ENCODE measurements at places on chromosomes 4 and X.

- no peak for DNase-seq
These were observed 324.6 kb downstream of the MID1IP1 start for GRCh38 chrX:39125834-39126233.

DNA sequence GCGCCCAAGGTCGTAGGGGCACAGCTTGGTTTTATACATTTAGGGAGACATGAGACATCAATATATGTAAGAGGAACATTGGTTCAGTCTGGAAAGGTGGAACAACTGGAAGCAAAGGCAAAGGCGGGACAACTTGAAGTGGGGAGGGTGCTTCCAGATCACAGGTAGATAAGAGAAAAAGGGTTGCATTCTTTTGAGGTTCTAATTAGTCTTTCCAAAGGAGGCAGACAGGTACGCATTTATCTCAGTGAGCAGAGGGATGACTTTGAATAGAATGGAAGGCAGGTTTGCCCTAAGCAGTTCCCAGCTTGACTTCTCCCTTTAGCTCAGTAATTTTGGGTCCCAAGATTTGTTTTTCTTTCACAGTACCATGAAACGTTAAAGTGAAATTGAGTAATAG is 223.2 kb downstream of the FAM47A start:
- DNase-seq: no peak

DNA sequence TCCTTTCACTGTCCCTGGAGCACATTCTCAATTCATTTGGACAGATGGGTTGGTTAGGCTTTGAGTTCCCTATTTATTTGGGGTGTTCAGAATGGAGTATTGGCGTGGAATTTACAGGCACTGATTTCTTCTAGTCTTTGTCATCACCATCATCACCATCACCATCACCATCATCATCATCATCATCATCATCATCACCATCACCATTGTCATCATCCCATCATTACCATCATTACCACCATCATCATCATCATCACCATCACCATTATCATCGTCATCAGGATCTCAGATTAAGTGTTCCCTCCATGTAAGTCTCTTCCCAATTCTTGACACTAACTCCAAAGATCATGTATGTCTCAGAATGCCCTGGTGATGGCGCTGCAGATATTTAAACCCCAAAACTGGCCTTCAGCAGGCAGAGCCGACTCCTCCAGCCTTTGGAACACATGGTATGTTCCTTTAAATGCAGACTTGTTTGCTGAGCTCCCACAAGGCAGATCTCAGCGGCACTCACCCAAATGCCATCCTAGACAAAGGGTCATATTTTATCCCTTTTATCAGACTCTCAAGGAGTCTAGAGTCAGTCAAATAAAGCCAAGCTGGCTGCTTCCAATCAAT is 19.8 kb upstream of the FAM9A start:
- DNase-seq: no peak

DNA sequence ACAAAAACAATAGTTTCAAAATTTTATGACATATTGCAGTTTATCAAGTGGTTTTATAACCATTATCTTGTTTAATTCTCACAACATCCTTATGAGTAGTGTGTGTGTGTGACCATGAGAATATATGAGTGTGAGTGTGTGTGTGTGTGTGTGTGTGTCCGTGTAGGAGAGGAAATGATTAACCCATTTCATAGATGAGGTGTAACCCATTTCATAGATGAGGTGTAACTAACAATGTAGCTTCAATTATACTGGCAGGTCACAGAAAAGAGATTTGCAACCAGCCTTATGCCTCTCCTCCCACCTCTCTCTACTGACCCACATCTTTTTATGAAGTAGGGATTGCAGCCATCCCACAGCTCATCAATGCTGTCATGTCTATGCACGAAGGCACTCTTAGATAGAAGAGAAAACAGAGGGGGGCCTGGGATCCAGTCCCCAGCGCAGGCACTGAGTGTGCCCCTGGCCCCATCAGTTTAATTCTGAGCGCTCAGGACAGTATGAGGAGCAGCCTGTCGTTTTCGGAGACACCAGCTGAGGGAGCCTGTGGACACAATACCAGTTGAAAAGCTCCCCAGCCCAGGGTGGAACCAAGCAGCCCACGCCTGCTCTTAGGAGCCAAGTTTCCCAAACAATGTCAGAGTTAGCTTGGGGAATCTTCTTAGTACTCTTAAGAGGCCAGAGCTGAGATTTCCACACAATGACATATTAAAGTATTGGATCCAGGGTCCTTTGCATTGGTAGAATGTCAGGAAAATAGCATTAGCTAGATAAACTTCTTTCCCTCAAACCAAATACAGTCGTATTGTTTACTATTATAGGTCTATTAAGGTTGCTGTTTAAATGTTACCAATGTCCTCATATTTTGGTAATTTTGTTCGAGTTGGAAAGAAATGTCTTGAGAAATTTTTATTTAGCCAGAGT is 88.6 kb downstream of the PALLD start:
- DNase-seq: no peak

- no peak for DNase-seq
These were observed 85.1 kb upstream of the SMAD1 start for GRCh38 chr4:145396581-145396980.

DNA sequence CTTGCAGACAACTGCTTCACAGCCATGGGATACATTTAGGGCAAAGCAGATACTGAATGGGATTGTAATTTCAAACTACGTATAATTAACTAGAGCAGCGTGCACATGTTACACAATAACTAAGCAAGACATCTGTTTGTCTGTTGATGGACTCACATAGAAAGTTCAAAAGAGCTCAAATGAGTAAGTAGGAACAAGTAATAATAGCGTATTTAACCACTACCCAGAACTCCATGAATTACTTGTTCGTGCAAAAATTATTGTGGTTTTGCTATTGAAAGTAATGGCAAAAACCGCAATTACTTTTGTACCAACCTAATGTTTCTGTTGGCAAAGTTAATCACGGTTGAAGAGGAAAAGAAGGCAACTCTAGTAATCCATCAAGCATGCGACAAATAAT is 825.4 kb downstream of the PCDH18 start:
- DNase-seq: no peak

DNA sequence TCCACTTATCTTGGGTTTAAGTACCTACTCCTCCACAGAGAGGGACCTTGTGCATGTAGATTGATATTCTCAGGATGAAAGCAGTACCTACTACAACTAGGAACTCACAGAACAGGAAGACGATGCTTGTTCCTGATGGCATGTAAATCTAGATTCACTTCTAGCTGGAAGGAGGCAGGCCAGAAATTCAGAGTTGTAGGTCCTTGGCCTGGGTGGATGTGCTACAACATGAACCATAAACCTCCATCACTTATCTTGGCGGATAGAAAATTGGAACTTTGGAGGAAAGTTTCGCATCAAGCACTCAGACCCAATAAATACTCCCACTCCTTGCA is 9.3 kb upstream of the SMIM20 start:
- no peak for DNase-seq

- DNase-seq: no peak
These were observed 107.7 kb downstream of the PHEX start for GRCh38 chrX:22139822-22140221.

DNA sequence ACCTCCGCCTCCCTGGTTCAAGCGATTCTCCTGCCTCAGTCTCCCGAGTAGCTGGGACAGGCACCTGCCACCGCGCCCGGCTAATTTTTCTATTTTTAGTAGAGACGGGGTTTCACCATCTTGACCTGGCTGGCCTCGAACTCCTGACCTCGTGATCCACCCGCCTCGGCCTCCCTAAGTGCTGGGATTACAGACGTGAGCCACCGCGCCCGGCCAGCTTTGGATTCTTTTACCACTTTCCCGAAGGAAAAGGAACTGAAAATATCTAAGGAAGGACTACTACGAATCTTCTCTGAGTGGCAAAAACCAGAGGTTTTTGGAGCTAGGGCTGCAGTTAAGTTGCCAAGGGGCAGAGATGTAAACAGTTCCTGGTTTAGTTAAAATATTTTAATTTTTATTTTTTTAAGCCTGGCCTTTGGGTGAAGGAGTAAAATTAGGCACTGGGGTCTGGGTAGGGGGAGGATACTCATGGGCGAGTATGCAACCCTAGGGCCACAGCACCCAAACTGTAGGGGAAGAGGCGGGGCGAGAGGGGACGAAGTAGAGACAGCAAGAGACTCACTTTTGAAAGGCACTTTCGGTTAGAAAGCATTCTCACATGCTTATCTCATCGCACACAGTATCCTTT is 525 bp upstream of the CISD2 start:
- no peak for DNase-seq

GRCh38 chr4:102449751-102450352 is 51.3 kb upstream of the NFKB1 start:
- DNase-seq: no peak

DNA sequence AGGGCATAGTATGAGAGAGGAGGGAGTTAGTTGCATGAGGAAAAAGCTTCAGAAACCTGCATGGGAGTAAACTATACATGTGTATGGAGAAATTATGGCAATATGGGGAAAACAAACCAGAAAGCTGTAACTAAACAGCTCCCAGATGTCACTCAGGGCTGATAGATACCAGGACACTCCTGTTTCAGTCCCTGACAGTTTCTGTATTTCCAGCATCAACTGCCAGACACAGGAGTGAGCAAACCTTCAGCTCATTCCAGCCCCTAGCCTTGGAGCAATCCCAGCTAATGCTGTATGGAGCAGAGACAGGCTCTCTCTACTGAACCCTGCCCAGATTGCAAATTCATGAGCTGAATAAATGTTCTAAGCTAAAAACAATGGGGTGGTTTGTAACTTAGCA is 382.9 kb upstream of the MAGEB18 start:
- DNase-seq: no peak

- no peak for DNase-seq
These were observed 242.9 kb upstream of the PITX2 start for GRCh38 chr4:110865611-110866259.

DNA sequence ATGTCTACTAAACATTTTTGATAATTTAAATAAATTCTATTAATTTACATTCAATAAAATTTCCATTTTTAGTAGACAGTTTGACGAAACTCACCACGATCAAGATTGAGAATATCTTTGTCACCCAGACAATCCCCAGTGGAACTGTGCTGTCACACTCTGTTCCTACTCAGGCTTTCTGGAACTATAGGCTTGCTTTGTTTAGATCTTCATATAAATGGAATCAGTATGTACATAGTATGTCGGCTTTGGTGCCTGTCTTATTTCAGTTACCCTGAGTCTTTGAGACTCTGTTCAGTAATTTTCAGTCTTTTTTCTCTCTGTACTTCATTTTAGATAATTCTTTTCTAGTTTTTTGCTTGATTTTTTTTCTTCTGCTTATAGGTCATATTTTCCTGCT is 163.5 kb upstream of the EMCN start:
- no peak for DNase-seq

GRCh38 chr4:82429728-82430192 is 502 bp downstream of the HNRNPDL start:
- peak; percentile 52 for DNase-seq

GRCh38 chrX:150486011-150486410 is 82.4 kb upstream of the MTM1 start:
- no peak for DNase-seq

DNA sequence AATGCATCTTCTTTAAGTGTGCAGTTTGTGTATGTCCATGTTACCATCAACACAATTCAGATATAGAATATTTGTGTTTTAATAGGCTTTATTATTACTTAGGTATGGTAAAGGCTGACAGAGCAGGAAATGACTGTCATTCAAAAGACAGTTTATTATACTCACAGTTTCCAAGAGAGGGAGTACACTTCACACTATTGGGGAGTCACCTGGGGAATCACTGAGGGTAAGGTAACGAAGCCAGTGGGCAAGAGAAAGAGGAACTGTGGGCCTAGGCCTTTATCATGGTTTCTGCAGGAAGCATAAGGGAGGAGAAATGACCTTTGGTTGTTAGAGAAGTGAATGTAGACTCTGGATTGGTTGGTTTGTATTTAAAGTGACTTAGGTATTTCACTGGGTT is 235.1 kb upstream of the HCCS start:
- DNase-seq: no peak

DNA sequence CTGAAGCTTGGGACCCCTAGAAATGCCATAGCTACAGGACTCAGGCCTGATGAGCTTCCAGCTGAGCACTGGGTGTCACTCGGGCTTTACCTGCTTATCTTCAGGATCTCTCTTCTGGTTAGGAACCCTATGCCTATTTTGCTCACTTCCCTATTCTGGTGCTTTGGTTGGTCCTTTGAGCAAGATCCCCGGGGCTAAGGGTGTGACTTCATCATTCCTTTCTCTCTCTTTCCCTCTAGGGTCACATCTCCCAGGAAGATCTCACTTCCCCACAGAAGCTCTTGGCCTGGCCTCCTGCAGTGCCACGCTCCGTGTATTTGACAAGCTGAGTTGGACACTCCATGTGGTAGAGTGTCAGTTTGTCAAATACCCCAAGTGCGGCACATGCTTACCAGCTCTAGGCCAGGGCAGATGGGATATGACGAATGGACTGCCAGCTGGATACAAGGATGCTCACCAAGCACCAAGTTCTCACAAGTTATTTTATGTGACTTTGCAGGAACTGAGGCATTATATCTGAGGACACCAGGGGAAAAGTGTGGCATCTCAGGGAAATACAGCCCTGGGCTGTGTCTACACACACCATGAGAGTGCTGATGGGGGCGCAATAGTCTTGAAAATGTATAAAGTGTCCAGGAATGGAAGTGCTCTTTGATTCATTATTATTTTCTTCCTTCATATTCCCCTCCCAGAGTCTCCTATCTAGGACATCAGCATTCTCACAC is 21.1 kb downstream of the VSIG4 start:
- no peak for DNase-seq

DNA sequence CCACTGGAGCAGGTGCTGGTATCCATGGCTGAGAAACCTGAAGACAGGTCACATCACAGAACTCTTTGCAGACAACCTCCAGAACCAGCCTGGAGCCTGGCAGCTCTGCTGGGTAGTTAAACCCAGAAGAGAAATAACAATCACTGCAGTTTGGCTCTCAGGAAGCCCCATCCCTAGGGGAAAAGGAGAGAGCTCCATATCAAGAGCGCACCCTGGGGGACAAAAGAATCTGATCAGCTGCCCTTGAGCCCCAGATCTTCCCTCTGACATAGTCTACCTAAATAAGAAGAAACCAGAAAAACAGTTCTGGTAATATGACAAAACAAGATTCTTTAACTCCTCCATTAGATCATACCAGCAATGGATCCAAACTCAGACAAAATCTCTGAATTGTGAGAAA is 823.2 kb upstream of the FRG1 start:
- DNase-seq: no peak

- no peak for DNase-seq
These were observed 824.0 kb downstream of the RAPGEF2 start for GRCh38 chr4:159926871-159927270.

DNA sequence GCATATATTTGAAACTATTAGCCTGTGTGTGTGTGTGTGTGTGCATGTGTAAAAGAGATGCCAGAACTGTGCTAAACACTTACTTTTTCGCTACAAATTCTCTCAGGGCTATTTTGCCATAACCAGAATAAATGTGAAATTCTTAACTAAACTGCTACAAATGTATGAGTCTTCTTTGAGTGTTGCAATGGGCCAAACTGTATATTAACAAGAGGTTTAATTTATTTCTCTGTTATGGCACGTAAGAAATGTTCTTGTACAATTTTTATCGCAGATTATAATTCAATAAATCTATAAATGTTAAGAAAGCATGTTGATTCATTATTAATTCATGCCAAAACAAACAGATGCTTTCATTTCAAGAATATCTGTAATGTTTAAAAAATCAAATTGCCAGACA is 454.5 kb upstream of the PCDH7 start:
- no peak for DNase-seq

GRCh38 chr4:110061076-110061475 is 137.3 kb downstream of the ELOVL6 start:
- DNase-seq: no peak

GRCh38 chrX:42497356-42497755 is 280.6 kb downstream of the PPP1R2C start:
- no peak for DNase-seq

GRCh38 chr4:181687116-181687515 is 556.1 kb upstream of the TENM3 start:
- no peak for DNase-seq

GRCh38 chr4:129490516-129490915 is 394.6 kb downstream of the C4orf33 start:
- DNase-seq: no peak
